ENCODE measurements at places on chromosomes 12 and 14. TPM values are rescaled to one million over a fixed set of nuclear protein-coding genes. Genes with fewer than 3 reads are reported as not detected.

The PPP4R4 gene
- 0.60 TPM for total RNA-seq

The NAA25 gene
- total RNA-seq: 60.0 TPM

The THTPA gene
- total RNA-seq: 20.2 TPM

The DEGS2 gene
- total RNA-seq: 59.9 TPM

The KRT75 gene
- not detected for total RNA-seq

The ABCB9 gene
- 7.2 TPM for total RNA-seq

The SART3 gene
- 64.9 TPM for total RNA-seq

The PTCSC3 gene
- total RNA-seq: not detected

The INHBE gene
- 0.23 TPM for total RNA-seq

The HHIPL1 gene
- total RNA-seq: 2.4 TPM

The IL26 gene
- total RNA-seq: not detected

The DIO2 gene
- total RNA-seq: 4.8 TPM

The HOXC12 gene
- not detected for total RNA-seq

The DPPA3 gene
- not detected for total RNA-seq

The C12orf60 gene
- 0.99 TPM for total RNA-seq

The TRPV4 gene
- 3.6 TPM for total RNA-seq

The GCH1 gene
- total RNA-seq: 13.8 TPM

The ATG14 gene
- 12.2 TPM for total RNA-seq

The SMCO2 gene
- total RNA-seq: not detected

The DNM1L gene
- 104 TPM for total RNA-seq

The HOXC11 gene
- total RNA-seq: 1.7 TPM

All from ureter (tissue), 1 donor.